Ascending aorta (tissue), 2 donors: ENCODE measurements at places on chromosomes 7 and 10.

- DNase-seq: no peak
These were observed 216.2 kb downstream of the AUTS2 start for GRCh38 chr7:69814421-69814962.

GRCh38 chr7:158646766-158647474, 57.7 kb downstream of the NCAPG2 start:
- DNase-seq: no peak

DNA sequence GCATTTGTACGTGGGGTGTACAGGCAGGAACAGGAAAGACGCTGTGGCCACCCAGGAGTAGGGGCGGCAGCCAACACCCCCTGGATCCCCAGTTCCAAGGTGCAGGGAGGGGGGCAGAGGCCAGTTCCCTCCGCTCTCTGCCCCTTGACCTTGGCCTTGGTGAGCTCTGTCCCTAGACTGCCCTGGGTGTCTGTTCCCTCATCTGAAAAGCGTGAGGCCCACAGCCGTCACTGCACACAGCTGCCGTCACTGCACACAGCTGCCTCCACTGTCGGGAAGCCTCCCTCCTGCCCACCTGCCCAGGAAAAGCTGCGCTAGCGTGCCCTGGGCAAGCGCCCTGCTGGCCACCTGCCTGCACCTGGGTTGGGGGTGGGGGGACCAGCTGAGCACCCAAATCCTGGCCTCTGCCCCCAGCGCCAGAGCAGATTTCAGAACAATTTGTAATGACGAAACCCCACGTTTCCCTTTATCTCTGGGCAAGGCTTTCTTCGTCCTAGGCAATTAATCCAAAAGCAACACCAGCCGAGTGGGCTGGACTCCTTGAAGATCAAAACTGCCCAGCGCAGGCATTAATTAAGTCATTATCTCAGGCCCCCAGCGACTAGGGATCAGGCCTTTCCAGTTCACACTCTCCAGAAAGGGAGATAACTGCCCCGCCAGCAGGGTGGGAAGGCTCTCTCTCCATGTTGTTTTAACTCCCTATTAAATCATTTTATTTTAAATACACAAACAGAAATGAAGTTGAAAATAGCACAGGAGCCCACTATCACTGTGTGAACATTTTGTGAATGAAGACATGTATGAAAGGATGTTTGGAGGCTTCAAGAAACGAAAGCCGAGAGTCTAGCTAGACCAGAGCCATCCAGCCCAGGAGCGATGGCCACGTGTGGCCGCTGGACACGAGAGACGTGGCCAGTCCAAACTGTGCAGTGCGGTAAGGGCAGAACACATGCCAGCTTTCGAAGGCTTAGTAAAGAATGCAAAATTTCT, 4.0 kb upstream of the PDGFA start:
- no peak for DNase-seq

- no peak for DNase-seq
These were observed 692 bp downstream of the IGFBP1 start for GRCh38 chr7:45888993-45889366.

- DNase-seq: no peak
These were observed 3.5 kb downstream of the RASSF4 start for GRCh38 chr10:44962870-44963738.

DNA sequence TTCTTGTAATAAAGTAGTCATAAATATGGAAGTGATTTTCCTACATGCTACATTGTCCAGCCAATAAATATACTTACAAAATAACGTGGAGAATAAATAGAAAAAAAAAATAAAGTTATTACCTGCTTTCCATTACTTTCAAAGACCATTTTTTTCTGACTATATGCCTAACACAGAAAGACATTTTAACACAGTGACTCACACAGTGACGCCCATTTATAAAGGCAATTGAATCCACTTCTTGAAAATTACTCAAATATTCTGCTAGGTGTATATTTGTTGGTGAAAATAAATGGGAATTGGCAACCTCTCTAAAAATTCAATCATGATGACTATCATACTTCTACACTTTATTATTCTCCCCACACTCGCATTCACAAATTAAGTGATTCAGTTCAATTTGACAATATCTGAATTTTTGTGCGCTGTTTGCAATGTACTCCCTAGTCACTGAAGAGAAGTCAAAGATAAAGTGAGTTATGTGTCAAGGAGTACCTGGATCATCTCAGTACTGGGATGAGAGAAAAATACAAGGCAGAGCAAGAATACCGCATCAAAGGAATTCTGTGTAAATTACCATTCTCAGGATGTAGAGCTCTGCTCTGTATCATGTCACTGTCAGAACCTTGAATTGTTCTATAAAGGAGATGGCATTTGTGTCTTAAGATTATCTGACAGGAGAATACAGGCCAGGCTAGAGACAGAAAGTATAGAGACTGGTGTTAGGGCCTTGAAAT, 642.7 kb downstream of the IPMK start:
- no peak for DNase-seq

- DNase-seq: no peak
These were observed 82.7 kb downstream of the FAM204A start for GRCh38 chr10:118259288-118259906.

- DNase-seq: peak; percentile 30
These were observed 304.2 kb downstream of the RPS24 start for GRCh38 chr10:78337646-78338391.

DNA sequence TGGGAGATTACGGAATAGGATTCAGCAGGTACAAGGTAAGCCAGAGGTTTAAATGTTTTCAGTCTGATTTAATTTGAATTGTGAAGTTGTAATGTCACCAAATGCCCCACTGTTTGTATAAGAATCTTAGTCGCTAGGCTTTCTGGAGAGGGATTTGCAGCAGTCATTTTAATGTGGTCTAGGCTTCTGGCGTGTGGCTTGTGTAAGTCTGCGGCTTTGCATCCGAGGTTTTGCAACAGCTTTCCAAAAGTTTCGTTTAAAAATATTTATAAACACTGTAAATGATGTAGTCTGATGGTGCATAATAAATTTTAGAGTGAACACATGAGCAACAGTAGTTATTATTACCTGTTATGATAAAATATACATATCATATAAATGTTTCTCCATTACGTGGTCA, 26.1 kb upstream of the BHLHA15 start:
- DNase-seq: no peak

- DNase-seq: no peak
These were observed 9.9 kb upstream of the CALML5 start for GRCh38 chr10:5509236-5509635.

GRCh38 chr10:46096446-46096845, 50.4 kb upstream of the MSMB start:
- DNase-seq: no peak

DNA sequence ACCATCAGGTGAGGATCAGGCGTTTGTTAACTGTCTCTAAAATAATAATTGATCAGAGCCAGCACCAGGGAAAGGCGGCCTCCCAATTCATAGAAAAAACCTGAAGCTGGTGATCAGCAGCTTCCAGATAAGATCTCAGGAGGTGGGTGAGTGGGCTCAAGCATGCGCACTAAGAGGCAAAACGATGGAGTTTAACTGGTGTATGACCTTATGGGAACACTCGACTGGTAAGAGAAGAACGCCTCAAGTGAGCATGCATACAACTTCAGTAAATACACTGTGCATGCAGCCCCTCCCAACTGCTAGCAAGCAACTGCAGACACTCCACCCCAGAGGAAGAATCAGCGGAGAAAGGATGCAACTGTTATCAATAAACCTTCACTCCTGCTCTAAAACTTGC, 18.1 kb downstream of the RAPGEF5 start:
- no peak for DNase-seq

DNA sequence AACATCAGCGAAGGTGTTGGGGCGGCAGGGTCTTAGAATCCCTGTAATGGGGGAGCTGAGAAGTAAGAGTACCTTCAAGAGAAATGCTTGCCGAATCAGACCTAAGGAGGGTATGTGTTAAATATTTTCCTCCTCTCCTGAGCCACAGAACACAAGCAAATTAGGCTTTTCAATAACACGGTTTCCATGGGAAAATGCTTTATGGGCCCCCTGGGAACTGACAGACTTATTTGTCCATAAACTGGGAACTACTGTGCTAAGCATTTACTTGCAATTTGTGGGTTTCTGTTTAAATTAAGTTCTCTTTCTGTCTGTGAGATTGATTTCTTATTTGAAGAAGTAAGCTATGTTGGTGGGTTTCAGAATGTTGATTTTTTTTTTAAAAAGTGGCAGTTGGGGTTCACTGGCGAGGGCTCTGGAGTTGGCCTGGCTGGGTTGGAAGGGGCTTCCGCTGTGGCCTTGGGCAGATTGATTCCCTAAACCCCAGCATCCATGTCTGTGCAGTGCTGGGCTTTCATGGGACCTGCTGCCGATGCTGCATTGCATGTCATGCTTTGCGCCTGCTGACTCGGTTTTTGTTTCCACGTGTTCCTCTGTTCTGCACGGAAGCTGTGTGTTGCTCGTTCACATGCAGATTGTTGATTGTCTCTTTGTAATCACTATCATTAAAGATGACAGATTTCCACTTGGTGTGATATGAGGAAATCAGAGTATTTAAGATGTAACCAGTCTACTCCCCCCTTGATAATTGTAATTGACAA, 7.2 kb downstream of the RBM17 start:
- no peak for DNase-seq

DNA sequence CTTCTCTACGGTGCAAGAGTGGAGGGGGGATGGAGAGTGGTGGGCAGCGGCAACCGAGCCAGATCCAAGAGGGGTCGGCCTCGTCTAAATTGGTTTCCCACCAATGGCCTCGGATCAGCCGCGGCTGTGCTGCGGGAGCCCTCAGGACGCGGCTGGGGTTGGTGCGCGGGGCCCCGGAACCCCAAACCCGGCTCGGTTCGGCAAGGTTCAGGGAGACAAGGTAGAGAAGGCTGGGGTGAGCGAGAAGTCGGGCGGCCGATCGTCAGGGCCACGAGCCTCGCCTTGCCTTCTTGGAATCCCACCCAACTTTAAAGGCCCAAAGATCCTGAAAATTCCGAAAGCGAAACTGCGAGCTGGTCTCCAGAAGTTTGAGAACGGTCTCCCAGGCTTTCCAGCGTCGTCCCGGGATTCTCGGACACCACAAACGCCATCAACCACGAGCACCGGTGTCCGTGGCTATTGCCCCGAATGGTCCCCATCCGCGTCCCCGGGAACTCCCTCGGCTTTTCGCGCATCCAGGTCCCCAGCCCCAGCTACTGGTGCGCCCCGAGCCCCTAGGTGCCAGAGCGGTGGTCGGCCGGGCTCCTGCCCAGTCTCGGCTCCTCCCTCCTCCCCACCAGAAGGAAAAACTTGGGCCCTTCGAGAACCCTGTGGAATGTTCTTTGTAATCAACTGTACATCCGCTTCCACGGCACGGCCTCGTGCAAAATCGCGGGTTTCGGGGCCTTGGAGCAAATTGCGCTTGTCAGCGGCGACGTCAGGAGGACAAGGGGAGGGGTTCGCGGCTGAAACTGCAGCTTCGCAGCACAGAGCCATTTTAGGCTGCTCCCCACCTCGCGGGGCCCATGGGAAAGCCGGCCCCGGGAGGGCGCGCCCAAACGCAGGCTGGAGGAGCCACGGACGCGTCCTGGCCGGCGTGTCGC, 3.2 kb downstream of the SFMBT2 start:
- DNase-seq: no peak

DNA sequence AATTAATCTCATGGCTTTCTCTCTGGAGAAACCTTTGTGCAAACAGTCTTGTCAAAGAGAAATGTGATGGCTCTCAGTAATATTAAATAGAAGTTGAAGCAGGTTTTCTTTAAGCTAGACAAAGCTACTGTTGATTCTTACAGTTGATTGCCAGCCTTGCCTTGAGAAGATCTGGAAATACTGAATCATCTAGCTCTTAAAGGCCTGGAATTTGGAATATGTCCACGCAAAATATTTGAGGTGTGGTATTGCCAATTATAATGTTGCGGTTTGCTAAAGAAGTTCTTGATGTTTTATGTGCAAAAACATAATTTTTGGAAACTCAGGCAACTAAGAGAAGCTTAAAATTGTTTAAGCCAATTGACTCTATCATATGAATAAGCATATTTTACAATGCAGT, 371.9 kb downstream of the PHF14 start:
- no peak for DNase-seq

GRCh38 chr7:131016230-131016629, 282.2 kb upstream of the KLF14 start:
- no peak for DNase-seq

DNA sequence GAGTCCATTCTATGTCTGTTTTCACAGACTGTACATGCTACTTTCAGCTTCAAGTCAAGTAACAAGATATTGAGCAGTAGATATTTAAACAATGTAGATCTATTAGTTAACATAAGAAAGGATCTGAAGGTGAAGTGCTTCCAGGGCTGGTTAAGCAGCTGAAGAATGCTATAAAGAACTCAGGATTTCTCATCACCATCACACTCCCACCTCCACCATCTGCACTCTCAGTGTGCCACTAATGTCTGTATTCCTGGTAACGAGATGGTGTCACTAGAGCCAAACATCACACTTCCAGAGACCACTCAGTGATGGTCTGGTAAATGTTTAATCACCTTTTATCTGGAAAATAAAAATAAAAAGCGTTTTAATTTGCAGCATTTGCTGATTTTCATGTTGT, 224.0 kb upstream of the FERD3L start:
- no peak for DNase-seq

DNA sequence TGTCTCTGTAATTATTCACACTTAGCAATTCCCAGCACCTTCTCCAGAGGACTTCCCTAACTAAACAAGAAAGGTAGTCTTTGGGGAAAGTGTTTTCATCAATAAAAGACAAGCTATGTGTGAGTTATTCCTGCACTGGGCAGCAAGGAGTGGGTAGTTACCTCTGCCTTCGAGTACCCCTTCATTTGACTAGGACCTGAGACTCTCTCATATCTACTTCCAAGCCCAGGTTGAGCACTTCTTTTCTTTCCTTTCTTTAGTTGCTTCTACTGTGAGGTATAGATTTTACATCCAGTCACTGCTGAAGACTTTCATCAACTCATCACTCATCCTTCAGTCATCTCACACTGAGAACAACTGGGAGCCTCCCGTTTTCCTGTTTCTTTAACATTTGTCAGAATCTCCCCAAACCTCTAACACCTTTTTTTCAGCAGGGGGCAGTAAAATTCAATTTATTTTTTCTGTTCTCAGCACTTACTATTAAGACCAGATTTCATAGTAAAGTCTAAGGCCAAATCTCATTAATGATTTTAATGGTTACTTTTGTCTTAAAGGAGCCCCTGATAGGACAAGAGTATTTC, 80.1 kb upstream of the PRSS1 start:
- no peak for DNase-seq

- DNase-seq: no peak
These were observed 2.6 kb downstream of the MRPL43 start for GRCh38 chr10:100984672-100985177.

GRCh38 chr7:143299840-143300239, 11.7 kb downstream of the CASP2 start:
- DNase-seq: no peak

DNA sequence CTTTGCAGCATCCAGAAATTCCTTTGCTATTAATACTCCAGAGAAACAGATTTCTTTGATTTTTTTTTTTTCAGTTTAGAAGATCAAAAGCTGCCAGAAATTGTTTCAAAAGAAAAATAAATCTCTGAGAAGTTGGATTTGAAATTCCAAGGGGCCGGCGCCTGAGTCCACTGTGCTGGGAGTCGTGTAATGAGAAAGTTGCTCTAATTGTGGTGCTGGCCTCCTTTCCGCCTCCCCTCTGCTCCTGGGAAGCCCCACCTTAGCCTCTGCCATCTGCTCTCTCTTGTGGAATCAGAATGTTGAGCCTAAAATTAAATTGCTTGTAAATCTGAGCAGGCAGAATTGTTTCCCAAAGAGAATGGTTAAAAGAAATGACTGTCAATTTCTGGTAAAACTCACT, 93.3 kb downstream of the EMX2 start:
- no peak for DNase-seq

- no peak for DNase-seq
These were observed 920 bp downstream of the PRLHR start for GRCh38 chr10:118594392-118595063.
